Cerebellum (tissue), 4 donors: ENCODE measurements at places on chromosomes 1 and 21. TPM values are rescaled to one million over a fixed set of nuclear protein-coding genes. Genes with fewer than 3 reads are reported as not detected.

DNA sequence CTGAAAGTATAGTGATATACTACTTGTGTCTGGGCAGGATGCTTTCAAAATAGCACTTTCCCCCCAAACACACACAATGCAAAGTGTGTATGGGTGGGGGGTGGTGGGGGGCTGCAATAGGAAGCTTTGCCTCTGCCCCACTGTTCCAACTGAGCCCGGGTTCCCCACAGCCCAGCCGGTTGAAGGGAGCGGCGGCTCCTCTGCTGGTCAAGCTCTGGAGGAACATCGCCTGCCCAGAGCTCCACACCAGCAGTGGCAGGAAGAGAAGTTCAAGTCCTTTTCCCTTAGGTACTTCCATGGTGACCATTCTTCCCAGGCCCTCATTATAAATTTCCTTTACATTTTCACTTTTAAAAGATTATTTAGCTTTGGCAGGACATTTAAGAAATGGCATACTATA lies 74.9 kb downstream of the CAPZB start:
- no peak for DNase-seq

- no peak for DNase-seq
Measured at GRCh38 chr21:42843056-42843455, 36.3 kb downstream of the WDR4 start.

DNA sequence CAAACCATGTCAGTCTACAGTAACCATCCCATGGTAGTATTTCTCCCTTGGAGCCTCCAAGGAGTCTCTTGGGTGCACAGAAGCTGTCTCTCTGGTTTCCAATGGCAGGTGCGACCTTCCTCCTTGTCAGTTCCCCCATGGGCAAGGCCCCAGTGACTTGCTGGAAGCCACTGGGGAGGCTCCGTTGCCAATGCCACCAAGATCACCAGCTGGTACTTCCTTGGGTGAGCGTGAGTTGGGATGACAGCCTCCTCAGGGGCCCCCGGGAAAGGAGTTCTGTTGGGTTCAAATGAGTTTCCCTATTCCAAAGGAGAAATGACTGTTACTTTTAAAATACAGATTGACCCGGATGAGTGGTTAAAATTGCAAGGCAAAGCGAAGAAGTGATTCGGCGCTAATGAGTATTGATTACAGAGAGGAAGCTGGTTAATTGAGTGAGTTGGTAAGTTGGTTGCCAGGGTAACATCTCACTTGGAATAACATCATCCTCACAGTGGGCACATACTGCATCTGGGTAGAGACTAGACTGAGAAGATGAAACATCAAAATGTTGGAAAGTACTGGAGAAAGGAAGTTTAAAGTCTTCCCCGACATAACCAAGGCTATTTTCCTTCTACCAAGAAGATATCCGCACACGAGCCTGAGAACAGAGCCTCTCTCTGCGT lies 53.0 kb upstream of the LAPTM5 start:
- DNase-seq, result no peak

DNA sequence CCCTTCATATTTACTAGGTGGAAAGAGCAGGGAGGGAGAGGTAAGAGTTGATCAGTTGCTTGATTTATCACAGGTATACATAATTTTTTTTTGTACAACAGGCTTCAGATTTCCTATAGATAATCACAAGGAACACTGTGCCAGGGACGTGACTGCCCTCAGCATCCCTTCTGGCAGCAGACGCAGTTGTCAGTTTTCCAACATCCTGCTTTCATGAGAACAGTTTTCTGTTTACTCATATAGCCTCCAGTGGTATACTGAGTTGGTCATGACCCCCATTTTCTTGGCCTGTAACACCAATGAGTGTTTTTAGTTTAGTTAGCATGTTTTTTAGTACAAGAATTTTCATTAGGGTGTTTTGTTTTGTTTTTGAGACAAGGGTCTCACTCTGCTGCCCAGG lies 37.9 kb upstream of the PTPRF start:
- no peak for DNase-seq

GRCh38 chr1:228092342-228093049 lies 10.0 kb downstream of the ARF1 start:
- DNase-seq, result no peak

- no peak for DNase-seq
Measured at GRCh38 chr1:210259561-210259960, 27.0 kb downstream of the SERTAD4 start.

VASH2 gene
- 52.3 TPM for total RNA-seq

KIAA1614 gene
- 8.2 TPM for total RNA-seq

DNAJC28 gene
- 5.1 TPM for total RNA-seq
